ENCODE measurements at places on chromosomes 7 and 10.

GRCh38 chr7:151761231-151761630, 115.7 kb downstream of the PRKAG2 start:
- no peak for DNase-seq

DNA sequence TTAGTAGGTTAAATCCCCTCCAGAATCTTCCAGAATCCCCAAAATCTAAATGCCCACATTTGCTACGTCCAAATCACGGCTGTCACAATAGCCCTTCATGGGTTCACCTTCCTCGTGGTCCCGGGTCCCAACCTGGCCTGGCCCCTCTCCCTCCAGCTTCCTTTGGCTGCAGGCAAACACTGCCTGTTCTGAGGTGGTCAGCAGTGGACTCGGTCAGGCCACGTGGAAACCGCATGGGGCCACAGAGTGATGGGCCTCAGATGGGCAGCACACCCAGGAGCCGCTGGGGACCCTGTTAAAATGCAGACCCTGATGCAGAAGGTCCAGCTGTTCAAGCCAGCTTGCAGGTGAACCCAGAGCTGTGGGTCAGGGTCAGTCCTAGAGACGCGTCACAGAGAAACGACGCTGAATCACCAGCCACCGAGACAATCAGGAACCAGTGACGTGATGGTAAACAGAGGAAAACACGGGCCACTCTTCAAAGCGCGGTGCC, 588.6 kb downstream of the DNAJB6 start:
- no peak for DNase-seq

DNA sequence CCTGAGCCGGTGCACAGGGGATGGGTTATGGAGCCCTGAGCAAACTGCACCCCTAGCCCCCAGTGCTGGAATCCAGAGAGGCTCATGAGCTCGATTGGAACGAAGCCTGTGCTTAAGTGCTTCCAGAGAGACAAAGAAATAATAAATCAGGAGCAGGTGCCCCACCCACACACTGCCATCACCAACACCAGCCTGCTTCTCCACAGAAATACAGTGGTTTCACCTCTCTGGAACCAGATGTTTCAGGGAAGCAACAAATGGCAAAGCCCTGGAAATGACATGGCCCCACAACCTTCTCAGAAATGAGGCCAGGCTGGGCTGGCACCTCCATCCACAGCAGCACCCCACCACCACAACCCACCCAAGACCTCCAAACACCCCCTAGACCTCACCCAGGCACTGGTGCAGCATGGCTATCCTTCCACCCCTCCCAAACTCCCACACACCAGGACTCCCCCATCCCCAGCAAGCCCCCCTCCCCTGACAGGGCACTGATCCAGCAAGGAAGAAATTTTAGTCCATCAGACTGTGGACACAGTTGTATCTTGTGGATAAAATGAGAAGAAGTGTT, 4.1 kb upstream of the SLC18A3 start:
- DNase-seq: no peak

DNA sequence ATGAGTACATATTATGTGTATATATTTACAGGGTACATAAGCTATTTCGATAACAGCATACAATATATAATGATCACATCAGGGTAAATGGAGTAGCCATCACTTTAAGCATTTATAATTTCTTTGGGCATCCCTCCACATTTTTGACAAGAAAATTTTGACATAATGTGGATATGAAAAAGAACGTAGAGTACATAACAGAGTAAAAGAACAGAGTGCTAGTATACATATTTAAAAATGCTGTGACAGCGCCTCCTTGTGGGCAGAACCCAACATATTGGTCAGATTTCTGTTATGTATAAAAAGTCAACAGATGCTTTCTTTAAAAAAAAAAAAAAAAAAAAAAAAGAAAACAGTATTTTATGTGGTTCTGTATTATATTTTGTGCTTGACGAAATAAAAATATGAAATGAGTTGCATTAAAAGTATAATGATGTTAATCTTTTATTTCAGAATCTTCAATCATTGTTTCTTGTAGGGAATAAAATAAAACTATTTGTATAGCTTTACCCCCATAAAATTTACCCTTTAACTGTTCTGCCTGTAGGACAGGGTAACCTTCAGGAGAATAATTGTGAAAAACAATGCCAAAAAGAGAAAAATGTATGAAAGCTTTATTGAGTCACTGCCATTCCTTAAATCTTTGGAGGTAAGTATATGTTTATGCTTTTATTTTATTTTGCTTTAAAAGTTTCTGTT, 18.3 kb upstream of the HBP1 start:
- peak; percentile 62 for DNase-seq

Measured in stimulated activated CD8-positive, alpha-beta memory T cell treated with anti-CD3 and anti-CD28 coated beads, Interleukin-7, amount 100 ng/mL, for 4 hours (primary cell).